ENCODE measurements at places on chromosomes 5 and 9. TPM values are rescaled to one million over a fixed set of nuclear protein-coding genes. Genes with fewer than 3 reads are reported as not detected.

Gene AFAP1L1
- 3.7 TPM for total RNA-seq

Gene CDC25C
- 2.3 TPM for total RNA-seq

Gene FRRS1L
- total RNA-seq, result 82.2 TPM

Gene NTNG2
- total RNA-seq, result 46.3 TPM

Gene SNCB
- 12.6 TPM for total RNA-seq

Gene VLDLR
- total RNA-seq, result 45.7 TPM

Gene CA9
- total RNA-seq, result 0.78 TPM

Gene F2RL1
- 2.8 TPM for total RNA-seq

Gene ZDHHC11B
- 5.6 TPM for total RNA-seq

Gene CCDC192
- not detected for total RNA-seq

Gene FAM153A
- total RNA-seq, result 2.8 TPM

Gene CD14
- total RNA-seq, result 15.4 TPM

Gene ZNG1F
- total RNA-seq, result 18.7 TPM

Gene PTGES
- 3.3 TPM for total RNA-seq

Gene PRLR
- total RNA-seq, result 3.3 TPM

Gene GARIN3
- total RNA-seq, result not detected

Gene CCNI2
- 0.16 TPM for total RNA-seq

Gene HMCN2
- not detected for total RNA-seq

Gene FRMPD1
- 0.62 TPM for total RNA-seq

Gene GLIPR2
- total RNA-seq, result 9.2 TPM

Gene POC5
- 12.9 TPM for total RNA-seq

Gene PCDHAC1
- 74.1 TPM for total RNA-seq

Gene LCN9
- total RNA-seq, result not detected

Gene SPINK1
- total RNA-seq, result not detected

Gene KIF4B
- total RNA-seq, result 0.16 TPM

Gene ZNF474
- total RNA-seq, result 1.2 TPM

Gene SECISBP2
- total RNA-seq, result 81.3 TPM

Gene ELAVL2
- 297 TPM for total RNA-seq

Gene RASEF
- 0.31 TPM for total RNA-seq

Gene GPX8
- total RNA-seq, result 4.4 TPM

Gene COX7C
- total RNA-seq, result 244 TPM

Gene FGFR4
- total RNA-seq, result 1.6 TPM

Gene PCAT7
- total RNA-seq, result not detected

Gene ISOC1
- total RNA-seq, result 19.0 TPM

Gene FOXD4L5
- 0.47 TPM for total RNA-seq

Gene PCDHB15
- total RNA-seq, result 22.1 TPM

Gene OR1J2
- not detected for total RNA-seq

Gene PCDHB10
- 13.1 TPM for total RNA-seq

Gene HAPLN1
- total RNA-seq, result 15.1 TPM

Gene SKP2
- total RNA-seq, result 19.8 TPM

Gene PCSK5
- total RNA-seq, result 16.5 TPM

Gene OSMR
- 2.0 TPM for total RNA-seq

Gene FAM163B
- total RNA-seq, result 16.5 TPM
